ENCODE measurements at places on chromosomes 1 and 21.

GRCh38 chr21:27548486-27548885, 581.6 kb upstream of the ADAMTS5 start:
- DNase-seq, result no peak

GRCh38 chr21:38261851-38262250, 5.1 kb downstream of the KCNJ15 start:
- no peak for DNase-seq

DNA sequence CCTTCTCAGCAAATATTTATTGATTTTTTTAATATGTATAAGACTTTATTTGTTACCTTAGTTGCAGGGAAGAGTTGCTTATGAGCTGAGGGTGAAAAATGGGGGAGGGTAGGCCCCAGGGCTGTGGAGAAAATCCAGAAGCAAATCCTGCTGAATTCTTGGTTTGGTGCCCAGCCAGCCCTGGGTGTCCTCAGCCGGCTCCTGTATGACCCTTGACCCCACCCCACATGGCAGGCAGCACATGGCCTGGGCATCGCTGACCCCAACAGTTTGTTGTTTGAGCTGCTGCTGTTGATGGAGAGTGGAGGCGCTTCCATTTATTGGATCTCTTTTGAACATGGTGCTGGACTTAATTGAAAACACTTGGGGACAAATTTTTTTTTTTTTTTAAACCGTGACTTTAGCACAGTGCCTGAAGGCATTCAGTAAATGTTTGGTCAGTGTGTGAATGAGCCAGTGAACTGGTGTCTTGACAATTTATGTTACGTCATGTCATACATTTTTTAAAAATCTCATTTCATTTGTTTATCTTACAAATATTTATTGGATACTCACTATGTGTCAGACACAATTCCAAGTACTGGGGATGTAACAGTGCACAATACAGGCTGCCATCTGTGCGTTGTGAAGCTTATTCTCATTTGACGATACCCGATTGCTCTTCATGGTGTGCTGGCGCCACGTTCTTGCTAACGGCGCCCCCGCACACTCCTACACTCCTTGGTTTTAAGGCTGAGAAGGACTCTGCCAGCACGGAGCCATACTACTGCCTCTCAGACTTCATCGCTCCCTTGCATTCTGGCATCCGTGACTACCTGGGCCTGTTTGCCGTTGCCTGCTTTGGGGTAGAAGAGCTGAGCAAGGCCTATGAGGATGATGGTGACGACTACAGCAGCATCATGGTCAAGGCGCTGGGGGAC, 98.8 kb downstream of the MTR start:
- no peak for DNase-seq

DNA sequence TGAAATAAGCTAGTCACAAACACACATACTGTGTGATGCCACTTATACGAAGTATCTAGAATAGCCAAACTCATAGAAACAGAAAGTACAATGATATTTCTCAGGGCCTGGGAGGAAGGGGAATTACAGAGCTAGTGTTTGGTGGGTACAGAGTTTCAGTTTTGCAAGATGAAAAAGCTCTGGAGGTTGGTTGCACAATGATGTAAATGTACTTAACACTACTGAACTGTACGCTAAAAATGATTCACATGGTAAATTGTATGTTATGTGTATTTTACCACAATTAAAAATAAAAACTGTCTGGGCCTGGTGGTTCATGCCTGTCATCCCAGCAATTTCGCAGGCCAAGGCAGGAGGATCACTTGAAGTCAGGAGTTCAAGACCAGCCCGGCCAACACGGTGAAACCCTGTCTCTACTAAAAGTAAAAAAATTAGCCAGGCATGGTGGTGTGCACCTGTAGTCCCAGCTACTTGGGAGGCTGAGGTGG, 15.3 kb upstream of the FHAD1 start:
- DNase-seq, result peak; percentile 82

DNA sequence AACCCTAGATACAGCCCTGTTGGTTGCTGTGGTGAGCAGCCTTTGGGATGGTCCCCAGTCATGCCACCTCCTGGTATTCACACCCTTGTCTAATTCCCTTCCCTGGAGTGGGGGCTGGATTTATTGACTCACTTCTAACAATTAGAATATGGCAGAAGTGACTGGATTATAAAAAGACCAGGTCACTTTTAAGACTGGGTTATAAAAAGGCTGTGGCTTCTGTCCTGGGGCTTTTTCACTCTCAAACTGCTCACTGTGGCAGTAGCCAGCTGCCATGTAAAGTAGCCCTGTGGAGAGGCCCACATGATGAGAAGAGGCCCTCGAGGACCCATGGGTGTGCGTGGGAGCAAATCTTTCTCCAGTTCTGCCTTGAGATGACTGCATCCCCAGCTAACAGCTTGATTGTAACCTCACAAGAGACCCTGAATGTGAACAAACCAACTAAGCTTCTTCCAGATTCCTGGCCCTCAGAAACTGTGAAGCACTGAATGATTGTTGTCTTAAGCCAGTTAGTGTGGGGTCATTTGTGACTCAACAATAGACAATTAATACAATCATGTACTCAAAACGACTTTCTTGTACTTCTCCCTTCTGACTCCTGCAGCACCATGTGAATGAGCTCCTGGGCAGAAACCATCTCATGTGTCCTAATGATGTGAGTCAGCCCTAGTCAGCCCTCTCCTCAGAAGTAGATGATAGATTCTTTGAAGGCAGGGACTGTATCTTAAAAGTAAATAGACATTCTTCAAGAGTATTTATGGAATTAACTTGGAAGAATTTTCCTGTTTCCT, 234.9 kb downstream of the TNR start:
- no peak for DNase-seq
